Glomerular endothelial cell (primary cell): ENCODE measurements at places on chromosomes 1 and 21. TPM values are rescaled to one million over a fixed set of nuclear protein-coding genes. Genes with fewer than 3 reads are reported as not detected.

- no peak for DNase-seq
Measured at GRCh38 chr21:41032541-41032940, 135.4 kb upstream of the BACE2 start.

- DNase-seq, result no peak
Measured at GRCh38 chr1:227323171-227323966, 5.1 kb upstream of the CDC42BPA start.

DNA sequence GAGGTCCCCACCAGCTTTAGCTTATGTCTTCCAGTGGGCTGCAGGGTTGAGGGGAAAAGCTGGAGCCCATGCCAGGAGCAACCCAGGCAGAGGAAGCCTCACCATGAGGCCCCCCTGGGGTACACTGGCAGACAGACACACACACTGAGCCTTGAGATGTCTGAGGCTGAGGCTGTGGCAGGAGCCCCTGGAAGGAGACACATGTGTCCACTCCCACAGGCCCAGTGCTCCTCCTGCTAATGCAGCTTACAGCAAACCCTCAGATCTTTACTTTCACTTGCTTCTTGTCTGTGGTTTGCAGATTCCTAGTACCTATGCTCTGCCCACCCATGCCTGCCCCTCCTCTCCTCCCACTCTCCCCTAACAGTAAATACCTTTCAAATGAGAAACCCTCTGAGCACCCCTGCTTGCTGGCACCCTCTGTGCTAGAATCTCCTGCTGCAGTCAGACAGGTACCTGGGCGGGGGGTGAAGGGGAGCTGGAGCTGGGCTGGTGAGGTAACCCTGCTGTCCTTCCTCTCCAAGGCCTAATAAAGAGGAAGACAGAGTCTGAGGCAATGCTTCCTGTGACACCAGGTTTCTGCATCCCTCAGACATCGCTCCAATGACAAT lies 63.4 kb upstream of the NEK2 start:
- no peak for DNase-seq

NCAM2 gene
- total RNA-seq, result 7.6 and 16.6 TPM in 2 replicates

GRCh38 chr21:41418956-41419680 lies 6.9 kb upstream of the MX1 start:
- DNase-seq, result no peak

DNA sequence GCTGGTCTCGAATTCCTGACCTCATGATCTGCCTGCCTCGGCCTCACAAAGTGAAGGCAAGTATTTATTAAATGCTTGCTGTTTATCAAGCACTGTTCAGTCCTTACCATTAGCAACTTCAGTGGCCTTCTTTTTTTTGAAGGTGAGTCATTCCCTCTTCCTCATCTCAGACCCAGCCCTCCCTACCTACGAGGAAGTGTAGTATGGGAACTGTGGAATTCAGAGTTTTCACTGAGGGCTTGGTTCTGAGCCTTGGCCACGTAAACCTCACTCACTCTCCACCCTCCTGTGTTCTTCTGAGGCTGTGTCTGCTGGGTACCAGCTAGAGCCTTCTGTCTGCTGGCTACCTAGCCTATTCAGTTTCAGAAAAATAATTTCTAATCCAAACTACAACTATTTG lies 218.3 kb upstream of the SGIP1 start:
- no peak for DNase-seq

DNA sequence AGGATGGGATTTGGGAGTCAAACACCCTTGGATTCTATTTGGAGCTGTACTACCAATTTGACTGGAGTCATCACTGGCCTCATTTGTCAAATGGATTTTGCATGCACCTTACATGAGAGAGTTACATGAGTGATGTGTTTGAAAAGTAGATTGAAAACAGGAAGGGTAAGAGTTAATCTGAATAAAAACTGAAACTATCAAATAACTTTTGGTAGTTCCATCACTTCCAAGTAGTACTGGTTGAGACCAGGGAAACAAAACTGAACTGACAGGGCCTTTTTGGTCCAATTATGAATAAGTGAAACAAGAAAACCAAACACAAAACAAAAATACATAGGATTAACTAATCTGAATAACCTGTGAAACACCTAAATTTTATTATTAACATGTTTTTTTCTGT lies 30.2 kb downstream of the NUCKS1 start:
- DNase-seq, result no peak

DNA sequence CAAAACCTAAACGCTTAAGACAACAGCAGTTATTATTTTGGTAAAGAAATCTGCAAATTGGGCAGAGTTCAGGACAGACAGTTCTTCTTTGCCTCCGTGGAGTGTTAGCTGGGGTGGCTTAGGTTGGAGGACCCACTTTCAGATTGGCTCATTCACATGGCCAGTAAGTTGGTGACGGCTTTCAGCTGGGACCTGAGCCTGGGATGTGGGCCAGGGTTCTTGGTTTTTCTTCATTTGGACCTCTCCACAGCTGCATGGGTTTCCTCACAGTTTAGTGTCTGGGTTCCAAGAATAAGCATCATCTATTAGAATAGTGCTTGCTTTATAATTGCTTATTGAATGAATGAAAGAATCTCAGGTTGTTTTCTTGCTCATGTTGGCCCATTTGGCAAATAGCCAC lies 72.2 kb downstream of the ATF6 start:
- no peak for DNase-seq

DAB1 gene
- total RNA-seq, result 0.18 TPM in 1 of 2 replicates, not detected in the other

UBL4B gene
- total RNA-seq, result not detected in 2 replicates

GRCh38 chr1:24535021-24535424 lies 20.9 kb upstream of the NCMAP start:
- no peak for DNase-seq

DNA sequence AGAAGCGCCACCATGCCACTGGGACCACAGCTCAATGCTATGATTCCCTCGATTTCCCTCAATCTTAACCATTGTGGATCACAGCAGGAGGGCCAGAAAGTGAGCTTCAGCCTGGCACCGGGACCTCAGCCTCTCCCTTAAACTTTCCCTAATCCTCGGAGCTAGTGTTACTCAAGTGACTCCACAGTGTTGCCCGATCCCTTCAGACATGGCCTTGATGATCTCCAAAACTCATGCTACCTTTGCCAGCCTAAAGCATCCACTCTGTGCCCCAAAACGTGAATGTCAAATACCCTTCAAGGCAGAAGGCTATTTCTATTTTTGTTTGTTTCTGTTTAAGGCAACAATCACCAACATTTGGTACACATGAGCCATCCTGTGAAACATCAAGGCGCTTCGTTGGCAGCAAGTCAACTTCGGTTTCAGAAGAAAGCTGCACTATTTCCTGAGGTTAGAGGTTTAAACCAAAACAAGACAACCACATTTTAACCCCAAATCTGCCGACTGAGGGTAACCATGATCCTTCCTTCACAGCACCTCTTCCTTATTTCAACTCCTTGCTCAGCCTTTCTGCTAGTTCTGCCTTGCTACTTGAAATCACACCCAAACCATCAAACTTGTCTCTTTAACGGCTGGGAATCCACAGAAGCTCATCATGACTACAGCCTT lies 94.4 kb upstream of the KRTAP19-8 start:
- no peak for DNase-seq

- no peak for DNase-seq
Measured at GRCh38 chr1:36652586-36652985, 169.9 kb upstream of the CSF3R start.

GRCh38 chr1:13836136-13836535 lies 136.1 kb downstream of the PRDM2 start:
- DNase-seq, result no peak

DNA sequence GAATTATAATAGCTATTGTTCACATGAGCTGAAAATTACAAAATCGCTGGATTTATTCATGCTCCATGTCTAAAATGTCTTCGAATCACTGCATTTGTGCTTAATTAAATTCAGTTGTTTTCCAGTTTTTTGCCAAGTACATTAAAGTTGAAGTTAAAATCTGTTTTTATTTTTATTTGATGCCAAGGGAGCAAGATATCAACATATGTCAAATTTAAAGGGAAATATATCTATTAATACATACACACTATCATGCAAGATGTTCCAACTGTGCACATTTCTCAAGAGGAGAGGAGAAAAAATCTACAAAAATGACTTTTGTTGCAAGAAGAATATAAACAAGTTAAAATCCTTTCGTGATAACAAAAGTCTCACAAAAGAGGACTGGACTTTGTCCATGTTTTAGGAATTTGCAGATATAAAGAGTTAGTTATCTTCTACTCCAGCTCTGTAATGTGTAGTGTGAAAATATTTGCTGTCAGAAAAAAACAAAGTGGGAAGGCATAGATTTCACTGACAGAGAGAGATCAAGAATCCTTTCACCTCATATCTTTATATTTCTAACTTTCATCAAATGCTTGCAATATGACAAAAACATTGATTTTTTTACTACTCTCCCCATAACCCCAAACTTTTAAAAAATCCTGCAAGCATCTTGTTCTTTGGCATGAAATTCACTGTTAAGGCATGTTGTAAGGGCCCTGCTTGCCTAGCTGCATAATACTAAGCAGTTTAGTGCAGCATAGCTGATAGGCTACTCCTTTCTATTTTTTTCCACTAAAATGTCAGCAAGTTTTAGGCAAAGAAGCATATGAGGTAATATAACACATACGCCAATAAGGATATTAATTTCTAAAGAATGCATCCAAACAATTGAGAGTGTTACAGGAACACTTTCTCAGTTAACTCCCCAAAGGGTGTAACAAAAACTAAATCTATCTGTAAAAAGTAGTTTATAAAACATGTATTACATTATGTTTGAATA lies 340.2 kb upstream of the ADAMTS5 start:
- no peak for DNase-seq

- DNase-seq, result no peak
Measured at GRCh38 chr1:193462629-193463320, 276.4 kb upstream of the B3GALT2 start.

- DNase-seq, result no peak
Measured at GRCh38 chr1:173960625-173961024, 43.5 kb upstream of the SERPINC1 start.

HES3 gene
- not detected in 2 replicates for total RNA-seq

GRCh38 chr1:160404094-160404493 lies 3.7 kb downstream of the VANGL2 start:
- no peak for DNase-seq

DNA sequence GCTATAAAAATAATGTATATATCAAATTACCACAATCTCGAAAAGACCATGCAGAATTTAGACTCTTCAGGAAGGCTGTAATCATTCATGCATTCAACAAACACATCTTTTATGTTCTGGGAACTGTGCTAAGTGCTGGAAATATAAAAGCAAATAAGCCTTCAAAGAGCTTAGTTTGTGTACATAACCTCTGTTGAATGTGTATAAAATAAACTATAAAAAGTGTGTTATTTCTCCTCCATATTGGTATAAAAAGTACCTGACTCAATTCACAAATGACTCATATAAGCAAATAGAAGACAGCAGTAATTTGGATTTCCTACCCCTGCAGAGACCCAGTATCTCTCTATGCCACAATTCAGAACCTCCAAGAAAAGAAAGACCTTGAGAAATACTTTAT lies 36.8 kb downstream of the RAB3GAP2 start:
- DNase-seq, result no peak

GRCh38 chr1:37596182-37596667 lies 488 bp upstream of the GNL2 start:
- no peak for DNase-seq

GRCh38 chr21:40688106-40688864 lies 158.7 kb downstream of the DSCAM start:
- no peak for DNase-seq

GRCh38 chr1:53662169-53662568 lies 76.8 kb downstream of the GLIS1 start:
- DNase-seq, result no peak

MIXL1 gene
- total RNA-seq, result 0.10 and 1.6 TPM in 2 replicates

- DNase-seq, result no peak
Measured at GRCh38 chr1:39177706-39178105, 26.8 kb upstream of the MACF1 start.

DNA sequence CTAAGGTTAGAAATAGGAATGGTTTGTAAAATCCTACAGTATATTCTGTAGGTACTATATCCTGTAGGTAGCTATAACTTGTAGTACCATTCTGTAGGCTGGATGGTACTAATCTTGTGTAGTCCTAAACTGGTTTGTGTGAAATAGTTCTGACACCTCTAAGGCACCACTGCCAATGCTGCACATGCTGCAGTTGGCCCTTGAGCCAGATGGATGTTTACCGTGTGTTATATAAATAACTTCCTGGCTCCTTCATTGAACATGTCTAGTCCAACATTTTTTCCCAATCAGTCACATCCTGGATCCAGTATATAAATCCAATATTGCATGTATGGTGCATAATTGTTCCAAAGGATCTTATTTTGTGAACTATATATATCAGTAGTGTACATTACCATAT lies 89.5 kb upstream of the GNG4 start:
- peak; percentile 10 for DNase-seq

- DNase-seq, result no peak
Measured at GRCh38 chr21:26914557-26914956, 52.3 kb downstream of the ADAMTS5 start.

C1orf56 gene
- total RNA-seq, result 2.4 and 2.9 TPM in 2 replicates

FAM3B gene
- not detected in 2 replicates for total RNA-seq
